ENCODE measurements at places on chromosomes 11 and 22.

DNA sequence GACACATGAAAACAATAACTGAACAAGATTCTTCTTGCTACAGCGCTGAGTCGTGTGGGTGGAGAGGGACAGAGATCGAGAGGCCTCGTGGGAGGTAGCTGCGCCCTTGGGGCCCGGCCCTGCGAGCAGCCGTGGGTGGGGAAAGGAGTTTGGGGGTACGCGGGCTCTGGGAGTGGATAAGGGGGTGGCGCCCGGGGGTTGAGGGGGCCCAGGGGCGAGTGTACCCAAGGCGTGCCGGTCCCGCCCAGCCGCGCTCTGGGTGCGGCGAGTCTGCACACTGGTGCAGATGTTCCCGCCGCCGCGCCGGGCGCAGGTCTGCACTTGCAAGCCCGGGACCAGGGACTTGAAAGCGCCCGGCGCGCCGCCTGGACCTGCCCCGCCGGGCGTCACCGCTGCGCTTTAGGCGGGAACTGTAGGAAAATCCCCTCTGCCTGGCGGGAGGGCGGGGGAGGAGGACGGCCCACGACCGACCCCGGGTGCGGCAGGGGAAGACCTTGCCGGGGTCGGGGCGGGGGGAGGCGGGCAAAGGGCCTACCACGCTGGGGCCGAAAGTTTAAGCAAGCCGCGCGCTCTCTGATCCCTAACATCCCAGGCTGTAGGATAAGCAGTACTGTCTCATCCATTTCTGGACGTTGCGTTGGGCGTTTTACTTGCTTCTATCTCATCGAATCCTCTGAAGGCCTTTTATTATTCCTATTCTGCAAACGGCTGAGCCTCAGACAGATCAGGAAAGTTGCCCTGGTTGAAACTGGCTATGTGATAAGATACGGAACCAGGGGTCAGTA lies 1.4 kb upstream of the KREMEN1 start:
- DNase-seq: no peak

DNA sequence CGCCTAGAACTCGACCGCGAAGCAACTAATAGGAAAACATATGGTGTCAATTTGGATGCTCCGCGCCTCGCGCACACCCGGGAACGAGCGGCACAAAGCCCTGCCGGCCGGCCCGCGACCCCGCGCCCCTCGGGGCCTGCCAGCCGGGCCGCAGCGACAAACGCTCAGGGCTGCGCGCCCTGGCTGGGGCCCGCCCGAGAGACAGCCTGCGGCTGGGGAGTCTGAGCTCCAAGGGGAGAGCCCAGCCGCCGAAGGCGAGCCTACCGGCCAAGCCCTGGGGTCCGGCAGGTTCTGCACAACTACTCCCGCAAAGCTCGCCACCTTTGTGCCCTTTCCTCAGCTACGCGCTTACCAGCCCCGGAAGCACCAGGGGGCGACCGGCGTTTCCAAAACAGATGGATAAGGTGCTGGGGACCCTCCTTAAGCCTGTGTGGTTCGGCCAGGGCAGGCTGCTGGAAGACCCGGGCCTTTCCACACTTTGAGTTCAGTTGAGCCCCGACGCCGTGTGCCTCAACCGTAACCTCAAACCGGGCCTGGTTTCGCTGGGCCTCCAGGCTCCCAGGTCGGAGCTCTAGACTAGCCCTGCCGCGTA lies 6.0 kb downstream of the PAX6 start:
- no peak for DNase-seq

DNA sequence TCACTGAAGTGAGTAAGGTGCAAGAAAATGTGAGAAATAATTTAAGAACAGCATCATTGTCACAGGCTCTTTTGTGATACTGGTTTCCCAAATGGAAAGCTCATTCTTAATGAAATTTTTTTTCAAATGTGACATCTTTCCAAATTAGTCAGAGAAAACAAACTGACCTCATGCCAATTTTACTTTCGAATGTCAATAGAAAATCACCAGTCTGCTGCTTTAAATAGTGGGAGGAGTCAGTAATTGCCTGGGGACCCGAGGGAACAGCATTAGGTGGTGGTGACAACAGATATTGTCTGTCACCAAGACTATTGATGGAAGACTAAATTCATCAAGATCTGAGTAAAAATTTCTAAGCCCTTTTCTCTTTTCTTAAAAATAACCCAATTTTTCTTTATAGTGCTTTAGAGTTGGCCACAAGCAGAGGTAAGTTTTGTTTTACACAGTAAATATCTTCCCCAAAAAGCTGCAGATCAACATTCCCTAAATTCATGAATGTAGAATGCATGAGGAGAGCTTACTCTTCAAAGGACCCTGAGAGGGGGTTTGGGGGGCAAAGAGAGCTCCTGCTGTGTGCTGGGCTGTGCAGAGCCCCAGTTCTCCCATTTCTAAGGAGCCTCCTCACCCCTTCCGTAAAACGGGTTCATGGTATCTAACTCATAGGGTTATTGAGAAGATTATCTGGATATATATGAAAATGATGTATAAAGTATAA lies 95.1 kb downstream of the PIWIL4 start:
- DNase-seq: no peak

DNA sequence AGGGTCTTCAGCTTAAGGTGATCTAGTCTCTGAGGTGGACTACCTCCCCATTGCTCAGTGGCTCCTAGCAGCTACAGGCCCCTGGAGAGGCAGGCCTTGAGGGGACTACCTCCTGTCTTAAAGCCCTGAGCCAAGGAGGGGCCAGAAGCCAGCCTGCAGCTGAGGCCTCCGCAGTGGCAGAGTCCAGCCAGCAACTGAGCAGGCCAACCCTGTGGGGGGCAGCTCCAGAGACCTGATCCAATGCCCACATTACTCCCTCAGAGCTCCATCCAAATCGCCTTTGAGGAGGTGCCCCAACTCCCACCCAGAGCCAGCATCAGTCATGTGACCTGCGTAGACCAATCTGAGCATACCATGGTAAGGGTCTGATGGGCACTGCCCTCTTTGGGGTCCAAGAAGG lies 2.7 kb downstream of the C2CD2L start:
- DNase-seq: no peak

- no peak for DNase-seq
Observed at GRCh38 chr11:96061069-96061468, 137.2 kb upstream of the MTMR2 start.

- no peak for DNase-seq
Observed at GRCh38 chr11:11836676-11837231, 5.0 kb upstream of the USP47 start.

- DNase-seq: no peak
Observed at GRCh38 chr11:1267441-1268100, 41.9 kb downstream of the TOLLIP start.

GRCh38 chr22:32005453-32005852 lies 37.6 kb upstream of the SLC5A1 start:
- no peak for DNase-seq

DNA sequence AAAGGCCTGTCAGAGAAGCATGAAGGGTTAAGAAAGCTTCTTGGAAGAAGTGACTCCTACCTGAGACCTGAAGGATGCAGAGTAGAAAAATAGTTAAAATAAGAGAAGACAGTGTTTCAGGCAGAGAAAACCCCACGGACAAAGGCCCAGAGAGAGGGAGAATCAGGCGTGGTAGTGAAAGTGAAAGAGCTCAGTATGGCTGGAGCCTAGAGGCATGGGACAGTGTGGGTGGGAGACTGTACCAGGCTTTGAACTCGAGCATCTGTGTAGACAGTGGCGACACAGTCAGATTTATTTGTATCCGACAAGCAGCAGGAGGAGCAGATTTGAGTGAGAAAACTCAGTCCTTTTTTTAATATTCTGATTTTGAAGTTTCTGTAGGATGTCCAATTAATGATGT lies 360.0 kb downstream of the OPCML start:
- DNase-seq: no peak

DNA sequence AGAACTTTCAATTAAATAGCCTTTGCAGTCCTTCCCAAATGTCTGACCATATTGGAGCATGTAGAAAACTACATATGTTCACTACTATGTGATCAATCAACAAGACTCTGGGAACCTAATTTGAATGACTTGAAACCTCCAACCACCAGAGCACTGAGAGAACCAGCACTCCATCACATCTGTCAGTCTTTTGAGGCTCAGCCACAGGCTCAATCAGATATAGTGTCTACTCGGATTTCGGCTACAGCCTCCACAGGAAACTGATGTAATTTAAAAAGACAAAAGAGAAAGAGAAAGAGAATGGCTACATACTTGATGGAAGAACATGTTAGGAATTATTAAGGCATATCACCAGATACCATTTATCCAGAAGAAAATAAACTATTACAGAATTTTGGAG lies 859.0 kb downstream of the FAM181B start:
- DNase-seq: no peak

DNA sequence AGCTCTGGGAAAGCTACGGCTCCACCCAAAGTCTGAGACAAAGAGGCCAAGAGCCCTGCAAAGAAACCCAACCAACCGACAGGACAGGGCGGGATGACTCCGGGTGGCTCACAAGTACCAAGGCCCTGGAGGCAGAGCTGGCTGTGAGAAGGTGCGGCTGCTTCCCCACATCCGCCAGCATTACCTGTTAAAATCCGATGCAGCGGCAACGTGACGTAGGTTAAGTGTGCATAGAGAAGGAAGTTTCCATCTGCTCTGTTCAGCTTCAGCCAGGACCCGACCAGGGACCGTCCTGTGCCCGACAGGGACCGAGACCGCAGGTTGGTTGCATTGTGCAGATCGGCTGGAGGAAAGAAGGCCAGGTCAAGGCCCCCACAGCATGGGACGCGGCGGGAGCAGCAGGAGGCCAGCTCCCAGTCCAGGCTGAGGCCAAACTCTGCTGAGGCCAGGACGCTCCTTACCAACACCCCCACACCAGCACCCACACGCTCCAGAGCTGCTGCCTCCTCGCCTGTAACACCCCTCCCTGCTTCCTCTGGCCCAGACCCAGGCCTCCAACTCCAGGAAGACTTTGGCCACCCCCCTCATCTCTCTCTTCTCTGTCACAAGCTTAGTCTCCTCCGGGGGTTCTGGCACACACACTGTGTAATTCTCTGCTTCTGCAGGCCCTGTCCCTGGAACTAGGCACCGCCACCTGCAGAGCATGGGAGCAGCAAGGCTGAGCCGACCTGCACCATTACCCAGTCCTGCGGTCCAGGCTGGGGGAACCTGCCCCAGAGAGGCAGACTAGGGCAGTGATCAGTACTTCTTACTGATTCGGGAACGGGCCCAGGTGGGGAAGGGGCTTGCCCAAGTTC lies 34.1 kb downstream of the NUP50 start:
- DNase-seq: no peak

GRCh38 chr11:127075758-127076157 lies 75.2 kb upstream of the KIRREL3 start:
- DNase-seq: no peak

DNA sequence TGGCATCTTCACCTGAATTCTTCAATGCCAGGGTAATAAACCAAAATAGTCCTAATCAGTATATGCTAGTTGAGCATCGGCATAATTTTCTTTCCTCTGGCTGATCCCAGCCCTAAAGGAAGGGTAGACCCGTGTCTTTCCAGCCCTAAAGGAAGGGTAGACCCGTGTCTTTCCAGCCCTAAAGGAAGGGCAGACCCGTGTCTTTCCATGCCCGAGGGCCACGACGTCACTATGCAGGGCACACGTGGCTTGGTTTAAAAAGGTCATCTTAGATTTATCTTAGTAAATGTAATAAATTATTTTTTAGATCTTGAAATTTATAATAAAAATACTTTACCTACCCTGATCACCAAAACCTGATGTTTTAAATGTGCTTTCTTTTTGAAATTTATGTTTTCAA lies 45.5 kb downstream of the BID start:
- no peak for DNase-seq

GRCh38 chr11:96314326-96315020 lies 28.5 kb downstream of the MAML2 start:
- no peak for DNase-seq

- no peak for DNase-seq
Observed at GRCh38 chr11:116567721-116568242, 205.0 kb downstream of the BUD13 start.

- no peak for DNase-seq
Observed at GRCh38 chr22:26503758-26504157, 8.5 kb downstream of the TFIP11 start.

DNA sequence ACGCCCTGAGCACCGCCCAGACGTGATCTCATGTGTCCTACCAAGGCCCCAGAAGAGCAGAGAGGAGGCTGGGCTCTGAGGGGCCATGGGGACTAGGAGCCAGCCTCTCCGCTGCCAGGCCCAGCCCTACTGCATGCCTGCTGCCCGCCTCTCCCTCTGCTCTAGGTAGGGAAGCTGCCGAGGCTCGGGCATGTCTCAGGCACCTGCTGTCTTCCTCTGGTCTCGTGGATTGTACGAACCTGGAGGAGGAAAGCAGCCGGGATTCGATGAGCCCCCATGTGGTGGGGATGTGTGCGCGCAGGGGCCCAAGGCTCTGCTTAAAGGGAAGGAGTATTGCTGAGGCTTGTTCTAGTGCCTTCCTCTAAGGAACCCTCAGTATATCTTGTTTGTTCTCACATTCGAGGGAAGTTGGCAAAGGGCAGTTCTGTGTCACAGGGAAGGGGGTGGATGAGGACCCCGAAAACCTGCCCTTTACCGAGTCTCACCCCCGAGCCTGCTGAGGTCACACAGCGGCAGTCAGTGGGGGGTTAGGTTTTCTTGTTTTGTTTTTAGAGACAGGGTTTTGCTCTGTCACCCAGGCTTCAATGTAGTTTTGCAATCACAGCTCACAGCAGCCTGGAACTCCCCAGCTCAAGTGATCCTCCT lies 21.2 kb downstream of the DAGLA start:
- DNase-seq: no peak

GRCh38 chr11:128936606-128937251 lies 5.9 kb downstream of the TP53AIP1 start:
- DNase-seq: no peak

GRCh38 chr22:42919199-42919598 lies 62.1 kb upstream of the ARFGAP3 start:
- no peak for DNase-seq

- no peak for DNase-seq
Observed at GRCh38 chr11:66136752-66137123, 66.7 kb downstream of the PACS1 start.

DNA sequence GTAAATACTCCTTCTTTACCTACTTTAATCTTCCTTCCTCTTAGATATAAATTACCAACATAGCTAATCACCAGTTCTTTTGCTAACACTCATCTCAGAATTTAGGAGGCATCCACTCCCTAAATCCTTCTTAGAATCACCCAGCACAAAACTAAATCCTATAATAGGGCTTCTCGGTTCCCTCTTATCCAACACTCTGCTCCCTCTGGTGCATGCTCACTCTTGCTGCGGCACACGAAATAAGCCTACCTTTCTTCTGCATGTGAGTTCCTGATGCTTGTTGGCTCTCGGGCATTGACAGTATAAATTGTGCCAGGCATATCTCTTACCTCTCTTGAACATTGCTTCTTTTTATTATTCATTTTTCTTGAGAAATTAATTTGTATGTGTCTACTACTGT lies 61.0 kb downstream of the OR5AK2 start:
- DNase-seq: no peak

GRCh38 chr11:11998091-11998781 lies 10.2 kb downstream of the DKK3 start:
- DNase-seq: no peak

DNA sequence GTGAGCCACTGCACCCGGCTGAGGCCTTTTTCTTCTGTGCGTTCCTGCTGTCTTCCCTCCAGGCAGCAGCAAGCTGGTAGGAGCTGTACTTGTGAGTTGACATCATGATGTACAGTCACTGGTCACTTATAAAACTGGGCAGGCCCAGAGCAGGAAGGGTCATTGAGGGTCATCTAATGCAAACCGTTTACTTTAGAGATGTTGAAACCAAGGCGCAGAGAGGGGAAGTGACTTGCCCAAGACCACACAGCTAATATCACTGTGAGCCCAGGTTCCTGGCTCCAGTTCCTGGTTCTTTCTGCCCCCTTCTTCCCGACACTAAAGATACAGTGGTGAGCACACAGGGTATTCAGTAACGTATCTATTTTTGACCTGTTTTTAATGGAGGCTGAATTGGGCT lies 27.3 kb downstream of the PTPRJ start:
- no peak for DNase-seq

- no peak for DNase-seq
Observed at GRCh38 chr11:1502168-1502953, 15.8 kb upstream of the MOB2 start.

Data from stimulated activated CD8-positive, alpha-beta memory T cell treated with anti-CD3 and anti-CD28 coated beads, Interleukin-7, amount 100 ng/mL, for 1 hour (primary cell).